ENCODE measurements at places on chromosomes 1 and 21.
A peak's percentile ranks its signal among the peaks of the same experiment; 100 is the strongest.

- no peak for DNase-seq
These were observed 42.8 kb downstream of the CAPN9 start for GRCh38 chr1:230790026-230790425.

GRCh38 chr1:20337581-20337980 lies 46.9 kb downstream of the VWA5B1 start:
- no peak for DNase-seq

DNA sequence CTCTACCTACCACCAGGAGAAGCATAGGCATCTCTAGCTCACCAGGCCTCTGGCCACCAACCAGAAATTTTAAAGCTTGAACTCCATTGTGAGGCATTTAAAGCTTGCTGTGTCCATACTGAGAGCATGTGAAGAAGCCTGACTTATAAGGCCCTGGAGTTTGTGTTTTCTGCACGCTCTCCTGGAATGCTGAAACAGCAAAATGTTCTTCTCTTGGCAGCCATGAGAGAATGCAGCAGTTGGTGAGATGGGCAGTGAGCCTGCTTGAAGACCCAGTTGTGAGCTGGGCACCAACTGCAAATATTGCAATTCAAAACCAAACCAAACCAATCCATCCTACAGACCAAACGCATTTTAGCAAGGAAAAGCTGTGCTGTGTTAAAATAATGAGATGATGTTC lies 170.0 kb upstream of the IVNS1ABP start:
- DNase-seq = no peak

DNA sequence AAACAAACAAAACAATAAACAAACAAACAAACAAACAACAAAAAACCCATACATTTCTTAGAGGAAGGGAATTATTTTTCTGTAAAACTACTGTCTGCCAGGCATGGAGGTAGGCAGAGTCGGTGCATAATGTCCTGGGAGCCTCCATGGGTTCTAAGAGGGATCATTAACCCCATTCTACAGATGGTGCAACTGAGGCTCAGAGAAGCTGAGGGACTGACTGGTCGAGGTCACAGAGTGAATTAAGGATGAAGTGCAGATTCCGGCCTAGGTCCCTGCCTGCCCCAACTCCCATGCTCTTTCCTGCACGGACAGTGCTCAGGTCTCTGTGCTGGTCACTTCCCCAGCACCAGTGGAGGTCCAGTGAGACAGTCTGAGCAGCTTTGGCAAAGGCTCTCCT lies 15.8 kb upstream of the WNT4 start:
- no peak for DNase-seq

DNA sequence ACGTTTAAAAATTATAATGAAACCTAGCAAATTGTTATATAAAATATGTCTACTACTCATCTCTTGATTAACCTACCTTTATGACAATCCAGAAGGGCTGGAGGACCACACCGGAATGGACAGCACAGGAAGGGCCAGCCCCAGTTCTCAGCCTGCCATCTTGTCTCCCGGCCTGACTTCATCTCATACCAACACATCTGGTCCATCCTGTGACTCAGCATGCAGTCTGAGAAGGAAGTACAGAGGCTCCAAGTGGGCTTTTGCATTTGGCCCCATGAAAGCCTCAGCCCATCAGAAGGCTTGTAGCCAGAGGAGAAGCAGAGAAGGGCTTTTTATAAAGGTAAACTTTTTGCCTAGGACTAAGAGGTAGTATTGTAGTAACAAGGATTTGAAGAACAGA lies 436.6 kb downstream of the MRPL39 start:
- DNase-seq = no peak

DNA sequence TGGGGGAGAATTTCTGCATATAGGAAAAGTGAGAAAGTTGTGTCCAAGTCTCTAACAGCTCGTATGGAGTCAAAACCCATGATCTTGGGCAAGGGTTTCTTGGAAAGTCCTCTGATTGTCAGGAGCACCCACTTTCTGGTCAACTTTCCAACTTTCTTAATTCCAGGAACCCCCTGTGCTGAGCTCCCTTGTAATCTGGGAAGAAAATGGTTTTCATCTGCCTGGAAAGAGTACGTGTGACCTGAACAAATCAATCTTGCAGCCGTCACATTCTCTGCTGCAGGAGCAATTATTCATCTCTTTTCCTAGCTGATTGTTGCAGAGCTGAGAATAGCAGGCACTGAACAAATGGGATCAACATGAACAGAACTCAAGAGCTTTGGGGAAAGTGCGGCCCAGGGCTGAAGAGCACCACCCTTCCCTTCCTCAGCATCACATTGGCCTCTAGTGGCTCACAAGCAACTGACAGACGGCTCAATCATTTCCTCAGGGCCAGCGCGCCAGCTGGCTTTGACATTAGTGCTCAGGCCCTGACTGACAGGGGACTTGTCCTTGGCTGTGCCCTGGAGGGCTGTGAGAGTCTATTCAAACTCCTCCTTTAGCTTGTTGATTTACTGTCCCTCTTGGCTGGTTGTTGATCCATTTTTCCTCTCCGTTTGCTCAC lies 295.2 kb downstream of the HLX start:
- DNase-seq = peak; percentile 25

GRCh38 chr1:198929961-198930599 lies 291.2 kb downstream of the PTPRC start:
- DNase-seq = peak; percentile 60

- DNase-seq = no peak
These were observed 672.8 kb downstream of the PTPRC start for GRCh38 chr1:199311478-199312262.

DNA sequence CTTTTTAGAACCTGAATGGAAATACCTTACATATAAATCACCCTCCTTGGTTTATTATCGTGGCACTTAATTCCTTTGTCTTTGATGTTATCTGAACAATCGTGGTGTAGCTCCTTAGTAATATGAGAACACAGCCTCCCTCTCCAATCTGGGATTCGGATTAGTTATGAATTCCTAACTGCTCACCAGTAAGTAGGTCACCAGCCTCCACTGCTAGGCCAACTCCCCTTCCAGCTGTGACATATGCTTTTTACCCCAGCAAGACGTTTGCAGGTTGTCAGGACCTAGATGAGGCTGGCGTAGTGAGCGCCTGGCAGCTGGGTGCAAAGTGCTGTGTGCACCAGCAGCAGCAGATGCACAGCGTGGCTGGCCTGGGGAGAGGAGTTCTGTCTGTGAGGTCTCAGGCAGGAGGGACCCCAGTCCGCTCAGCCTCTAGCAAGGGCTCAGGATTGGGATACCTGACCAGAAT lies 38.2 kb downstream of the NTPCR start:
- peak; percentile 38 for DNase-seq

GRCh38 chr21:44352253-44352860 lies 1.1 kb upstream of the TRPM2 start:
- no peak for DNase-seq

DNA sequence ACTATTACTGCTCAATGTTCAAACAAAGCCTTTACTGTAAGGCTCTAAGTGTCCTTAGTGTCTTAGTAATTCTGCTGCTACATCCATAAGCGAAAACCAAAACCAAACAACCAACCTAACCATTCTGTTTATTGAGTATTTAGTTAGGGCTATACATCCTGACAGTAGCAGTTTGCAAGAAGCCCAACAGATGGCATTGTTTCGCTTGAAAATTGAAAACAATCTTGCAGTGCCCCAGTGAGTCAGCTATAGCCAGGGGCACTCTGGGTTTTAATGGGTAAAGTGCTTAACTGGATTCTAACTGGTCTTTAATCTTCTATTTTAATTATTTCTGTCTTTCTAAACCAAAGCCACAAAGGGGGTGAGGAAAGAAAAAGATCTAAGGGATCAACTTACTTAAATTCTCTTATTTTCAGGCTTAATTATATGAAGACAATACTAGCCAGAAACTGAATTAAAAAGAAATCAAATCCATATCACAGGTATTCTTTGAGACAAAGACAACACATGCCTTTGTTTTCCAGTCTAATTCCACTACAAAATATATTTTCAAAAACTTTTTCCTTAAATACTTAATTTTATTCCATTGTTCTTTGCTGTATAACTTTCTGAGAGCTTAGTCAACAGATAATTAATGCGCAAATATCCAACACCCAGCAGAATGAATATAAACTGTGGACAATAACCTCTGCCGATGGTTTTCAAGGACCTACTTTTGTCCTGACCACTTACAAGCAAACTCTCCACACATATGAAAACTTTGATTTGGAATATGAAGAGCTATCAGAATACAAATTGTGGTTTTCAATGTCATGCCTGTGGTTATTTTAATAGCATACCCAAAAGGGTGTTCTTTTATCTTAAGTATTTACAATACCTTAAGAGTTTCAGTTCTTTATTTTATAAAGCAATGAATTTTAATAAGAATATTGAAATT lies 15.2 kb downstream of the POGZ start:
- DNase-seq = peak; percentile 90

DNA sequence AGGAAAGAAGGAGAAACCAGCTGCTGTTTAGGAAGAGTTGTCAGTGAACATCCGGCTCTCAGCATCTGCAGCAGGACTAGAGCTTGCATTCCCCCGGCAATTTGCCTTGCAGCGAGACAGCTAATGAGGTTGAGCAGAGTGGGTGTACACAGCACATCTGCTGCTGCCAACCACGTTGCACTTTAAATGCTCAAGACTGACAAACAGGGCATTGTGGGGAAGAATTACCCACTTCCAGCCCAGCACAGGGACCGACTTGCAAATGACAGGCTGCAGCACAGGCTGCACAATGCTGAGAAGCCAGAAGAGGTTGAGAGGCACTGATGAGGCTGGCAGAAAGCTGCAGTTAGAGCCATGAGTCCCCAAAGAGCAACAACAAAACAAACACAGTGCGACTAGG lies 47.5 kb upstream of the PLA2G2C start:
- no peak for DNase-seq

DNA sequence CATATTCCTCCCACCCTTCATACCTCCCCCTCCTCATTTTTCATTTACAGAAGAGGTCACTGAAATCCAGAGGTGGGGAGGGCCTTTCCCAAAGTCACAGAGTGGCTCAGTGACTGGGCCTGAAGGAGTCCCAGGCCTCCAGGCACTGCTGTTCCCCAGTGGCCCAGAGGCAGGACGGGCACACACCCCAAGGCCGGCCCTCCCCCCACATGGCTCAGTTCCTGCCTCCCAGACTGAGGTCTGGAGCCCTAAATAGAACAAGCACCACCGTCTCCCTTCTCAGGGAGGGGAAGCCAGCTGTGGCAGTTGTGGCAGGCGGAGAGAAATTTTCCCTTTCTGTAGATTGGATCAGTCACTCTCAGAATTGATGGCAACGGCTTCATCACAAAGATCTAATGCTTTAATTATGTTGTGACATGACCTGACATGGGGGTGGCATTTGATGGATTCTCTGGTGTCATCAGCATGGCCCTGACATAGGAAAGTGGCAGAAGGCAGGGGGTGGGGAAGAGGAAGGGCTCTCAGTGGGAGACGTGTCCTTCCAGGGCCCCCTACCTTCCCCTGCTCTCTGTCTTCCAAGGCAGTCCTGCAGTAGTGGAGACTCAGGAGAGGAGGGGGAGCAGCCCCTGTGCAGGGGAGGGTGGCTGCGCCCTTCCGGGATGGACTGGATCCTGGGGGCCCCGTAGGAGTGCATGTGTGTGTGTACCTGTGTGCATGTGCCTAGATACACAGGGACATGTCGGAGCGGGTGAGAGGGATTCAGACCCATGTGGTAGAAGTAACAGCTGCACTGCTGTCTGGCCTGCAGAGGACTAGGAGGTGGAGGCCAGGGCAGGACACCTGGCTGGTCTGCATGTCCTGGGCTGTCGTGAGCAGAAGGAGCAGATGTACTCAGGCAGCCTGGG lies 41.2 kb upstream of the FOXO6 start:
- no peak for DNase-seq
